Gastrocnemius medialis (tissue), 4 donors: ENCODE measurements at places on chromosomes 1 and 21. TPM values are rescaled to one million over a fixed set of nuclear protein-coding genes. Genes with fewer than 3 reads are reported as not detected.

The OR2AK2 gene
- not detected for total RNA-seq

The RGS4 gene
- total RNA-seq = not detected

The SCAMP3 gene
- 96.1 TPM for total RNA-seq

The EDN2 gene
- not detected for total RNA-seq

The SLC30A10 gene
- not detected for total RNA-seq

The PALMD gene
- 89.2 TPM for total RNA-seq

GRCh38 chr1:44714944-44715571 lies 15.9 kb downstream of the RNU5D-1 start:
- H3K27me3 ChIP-seq = no peaks in the 10 kb centered on the region
- H3K4me1 ChIP-seq = peaks cover 8% of the 10 kb centered on the region
- DNase-seq = peak; percentile 22
- H3K36me3 ChIP-seq = no peaks in the 10 kb centered on the region

- peak overlapping the region; percentile 97 for H3K27ac ChIP-seq
- no peaks in the 10 kb centered on the region for H3K36me3 ChIP-seq
- DNase-seq = no peak
These were observed 2.8 kb downstream of the ARHGEF2 start for GRCh38 chr1:155975375-155976061.

DNA sequence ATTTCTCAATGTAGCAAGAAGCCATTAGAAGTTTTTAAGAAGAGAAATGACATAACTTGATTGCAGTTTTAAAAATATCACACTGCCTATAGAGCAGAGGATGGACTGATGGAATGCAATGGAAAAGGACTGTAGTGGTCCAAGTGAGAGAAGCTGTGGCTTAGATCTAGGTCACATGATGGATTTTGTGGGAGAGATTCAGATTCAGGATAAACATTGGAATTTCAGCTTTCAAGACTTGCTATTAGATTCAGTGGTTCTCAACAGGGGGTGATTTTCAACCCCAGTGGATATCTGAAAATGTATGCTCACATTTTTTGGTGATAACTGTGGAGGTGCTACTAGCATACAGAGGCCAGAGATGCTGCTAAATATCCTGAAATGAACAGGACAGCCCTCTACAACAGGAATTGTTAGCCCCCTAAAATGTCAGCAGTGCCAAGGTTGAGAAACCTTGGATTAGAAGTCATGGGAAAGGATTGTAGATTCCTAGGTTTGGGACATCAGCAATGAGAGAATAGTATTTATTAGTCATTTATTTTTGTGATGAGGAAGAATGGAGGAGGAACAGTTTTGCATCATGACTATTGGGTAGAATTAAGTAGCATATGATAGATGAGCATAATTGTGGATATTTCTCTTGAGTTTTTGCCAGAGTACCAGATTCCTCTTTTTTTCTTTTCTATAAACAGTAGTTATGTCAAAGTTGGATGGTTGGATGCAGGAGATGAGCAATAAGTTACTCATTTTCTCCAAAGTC lies 30.1 kb upstream of the KCNK2 start:
- no peaks in the 10 kb centered on the region for H3K27me3 ChIP-seq
- H3K36me3 ChIP-seq = no peaks in the 10 kb centered on the region
- no peaks in the 10 kb centered on the region for H3K4me1 ChIP-seq

- no peak for DNase-seq
- H3K4me1 ChIP-seq = no peaks in the 10 kb centered on the region
- H3K36me3 ChIP-seq = no peaks in the 10 kb centered on the region
- H3K4me3 ChIP-seq = no peak overlapping the region
- no peak overlapping the region for H3K27ac ChIP-seq
These were observed 94.6 kb upstream of the CASZ1 start for GRCh38 chr1:10891091-10891490.

GRCh38 chr1:228059634-228060457 lies 22.7 kb upstream of the ARF1 start:
- no peak for DNase-seq
- H3K27ac ChIP-seq = no peak overlapping the region
- peaks cover 77% of the 10 kb centered on the region for H3K27me3 ChIP-seq
- H3K4me3 ChIP-seq = peak overlapping the region; percentile 8

DNA sequence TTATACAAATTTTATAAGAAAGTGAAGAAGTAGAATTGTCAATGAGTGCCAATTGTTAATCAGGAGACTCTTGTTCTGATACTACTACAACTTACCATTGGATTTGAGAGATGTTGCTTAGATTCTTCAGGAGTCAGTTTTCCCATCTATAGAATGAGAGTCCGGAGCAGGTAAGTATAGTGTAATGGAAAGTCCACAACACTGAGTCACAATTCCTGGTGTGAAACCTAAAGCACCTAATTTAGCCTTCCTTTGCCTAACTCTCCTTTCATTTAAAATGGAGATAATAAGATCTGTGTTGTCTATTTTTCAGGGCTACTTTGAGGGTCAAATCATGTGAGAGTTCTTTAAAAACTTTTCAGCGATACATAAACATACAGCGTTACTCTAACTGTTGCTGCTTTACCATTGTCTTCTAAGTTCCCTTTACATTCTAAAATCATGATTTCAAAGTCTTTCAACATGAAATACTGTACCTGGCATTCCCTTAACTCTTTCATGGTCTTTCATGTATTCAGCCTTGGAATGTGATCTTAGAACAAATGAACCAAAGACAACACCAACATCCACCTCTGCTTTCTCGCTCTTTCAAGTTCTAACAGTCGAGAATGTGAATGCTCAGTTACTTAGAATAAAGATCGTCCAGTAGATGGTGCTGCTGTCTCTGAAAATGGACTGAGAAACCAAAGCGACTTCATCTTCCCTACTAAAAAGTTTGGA lies 90.9 kb downstream of the SLC30A10 start:
- no peaks in the 10 kb centered on the region for H3K4me1 ChIP-seq
- H3K36me3 ChIP-seq = no peaks in the 10 kb centered on the region
- no peak for DNase-seq
- H3K27ac ChIP-seq = no peak overlapping the region
- H3K4me3 ChIP-seq = no peak overlapping the region
- H3K27me3 ChIP-seq = no peaks in the 10 kb centered on the region

DNA sequence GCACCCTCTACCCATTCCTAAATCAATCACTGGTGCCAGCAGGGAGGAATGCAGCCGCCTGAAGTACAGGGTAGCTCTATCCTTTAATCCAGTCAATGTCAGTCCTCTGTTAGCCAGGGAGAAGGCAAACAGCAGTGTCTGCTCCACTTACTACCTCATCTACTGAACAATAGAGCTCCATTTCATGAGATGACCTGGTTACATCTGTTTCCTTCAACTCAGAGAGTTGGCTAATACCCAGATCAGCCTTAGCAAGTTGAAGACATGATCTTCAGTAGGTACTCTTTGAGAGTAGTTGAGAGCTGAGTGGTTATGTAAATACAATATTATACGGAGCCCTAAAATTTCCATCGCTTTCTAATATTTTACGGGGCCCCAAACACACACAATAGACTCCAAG lies 46.1 kb upstream of the CD34 start:
- no peak for DNase-seq
- H3K4me3 ChIP-seq = no peak overlapping the region
- H3K27ac ChIP-seq = no peak overlapping the region
- no peaks in the 10 kb centered on the region for H3K27me3 ChIP-seq

GRCh38 chr1:37036667-37037053 lies 2.3 kb upstream of the GRIK3 start:
- no peaks in the 10 kb centered on the region for H3K36me3 ChIP-seq
- H3K27me3 ChIP-seq = peaks cover 88% of the 10 kb centered on the region

DNA sequence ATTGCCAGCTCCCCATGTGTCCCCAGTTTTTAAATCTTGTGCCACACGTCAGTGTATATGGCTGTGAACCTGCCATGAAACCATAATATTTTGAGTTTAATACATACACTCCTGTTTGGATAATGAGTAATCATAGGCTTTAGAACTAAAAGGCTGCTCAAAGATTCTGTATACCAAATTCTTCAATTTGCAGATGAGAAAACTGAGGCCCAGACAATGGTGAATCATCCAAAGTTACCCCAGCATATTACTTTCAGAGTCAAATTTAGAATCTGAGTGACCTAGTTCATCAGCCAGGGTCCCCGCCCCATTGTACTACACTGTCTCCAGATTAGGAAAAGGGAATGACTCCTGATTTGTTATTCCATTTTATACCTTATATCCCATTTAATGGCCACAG lies 224.6 kb downstream of the FGGY start:
- H3K36me3 ChIP-seq = no peaks in the 10 kb centered on the region
- no peak overlapping the region for H3K4me3 ChIP-seq
- peak overlapping the region; percentile 86 for H3K27ac ChIP-seq
- H3K27me3 ChIP-seq = no peaks in the 10 kb centered on the region
- peak; percentile 41 for DNase-seq
- peaks cover 44% of the 10 kb centered on the region for H3K4me1 ChIP-seq

GRCh38 chr1:23436520-23437354 lies 12.2 kb upstream of the TCEA3 start:
- peak overlapping the region; percentile 58 for H3K27ac ChIP-seq
- no peak overlapping the region for H3K4me3 ChIP-seq
- DNase-seq = no peak

GRCh38 chr1:218025454-218025853 lies 259.6 kb upstream of the RRP15 start:
- no peaks in the 10 kb centered on the region for H3K36me3 ChIP-seq
- no peaks in the 10 kb centered on the region for H3K4me1 ChIP-seq
- H3K4me3 ChIP-seq = no peak overlapping the region

DNA sequence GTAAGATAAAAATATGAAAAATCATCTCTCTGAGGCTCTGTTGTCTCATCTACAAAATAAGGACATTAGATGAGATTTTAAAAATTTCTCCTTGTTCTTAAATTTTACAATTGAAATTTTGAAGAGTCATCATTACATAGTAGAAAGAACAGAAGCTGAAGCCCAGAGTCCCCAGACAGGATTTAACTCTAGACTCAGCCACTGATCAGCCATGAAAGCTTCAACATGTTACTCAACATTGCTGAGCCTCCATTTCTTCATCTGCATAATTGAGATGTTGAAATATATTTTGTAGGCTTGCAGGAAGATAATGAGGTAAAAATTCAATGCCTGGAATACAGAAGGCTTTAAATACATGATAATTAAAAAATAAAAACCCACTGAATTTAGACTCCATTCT lies 633.3 kb downstream of the LMO4 start:
- H3K27me3 ChIP-seq = no peaks in the 10 kb centered on the region
- no peak for DNase-seq

DNA sequence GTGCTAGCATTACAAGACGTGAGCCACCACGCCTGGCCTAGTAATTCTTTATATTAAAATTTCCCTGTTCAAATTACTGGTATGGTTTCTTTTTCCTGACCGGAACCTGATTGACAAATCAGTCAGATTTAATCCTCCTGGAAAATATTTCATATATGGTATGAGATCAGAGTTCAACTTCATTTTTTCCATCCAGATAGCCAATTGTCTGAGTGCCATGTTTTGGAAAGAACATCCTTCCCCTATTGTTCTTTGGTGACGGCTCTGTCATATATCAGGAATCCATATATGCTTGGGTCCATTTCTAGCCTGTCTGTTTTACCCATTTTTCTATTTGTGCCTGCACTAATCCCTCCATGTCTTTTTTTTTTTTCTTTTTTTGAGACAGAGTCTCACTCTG lies 39.1 kb upstream of the KLF17 start:
- no peaks in the 10 kb centered on the region for H3K4me1 ChIP-seq
- no peak overlapping the region for H3K27ac ChIP-seq
- no peaks in the 10 kb centered on the region for H3K36me3 ChIP-seq
- no peak for DNase-seq
- H3K4me3 ChIP-seq = no peak overlapping the region

DNA sequence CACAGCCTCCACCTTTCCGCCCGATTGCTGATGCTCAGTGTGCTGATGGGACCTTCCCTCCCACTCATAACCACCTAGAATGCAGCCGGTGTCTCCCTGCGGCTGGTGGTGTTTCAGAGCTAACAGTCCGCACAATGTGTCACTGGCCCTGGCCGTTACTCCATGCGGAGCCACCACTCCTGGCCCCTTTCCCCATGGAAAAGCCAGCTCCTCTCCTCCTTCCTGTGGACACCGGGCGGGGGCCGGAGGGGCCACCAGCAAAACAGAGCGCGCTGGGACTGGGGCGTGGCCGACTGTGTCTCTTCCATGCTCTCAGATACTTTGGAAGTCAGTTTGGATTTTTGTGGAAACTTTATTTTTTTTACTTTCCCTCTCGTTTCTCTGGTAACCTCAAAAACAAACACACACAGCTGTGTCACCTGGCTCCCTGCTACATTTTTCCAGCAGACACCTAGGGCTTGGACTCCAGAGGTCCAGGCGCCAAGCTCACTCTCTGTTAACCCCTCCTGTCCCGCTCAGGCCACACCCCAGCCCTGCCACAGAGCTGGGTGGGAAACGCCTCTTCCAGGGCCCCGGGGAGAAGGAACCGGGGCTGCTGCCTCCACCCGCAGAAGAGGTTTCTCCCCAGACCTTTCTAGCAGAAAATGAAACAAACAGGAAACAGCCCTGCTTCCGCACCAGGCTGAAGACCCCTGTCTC lies 32.5 kb upstream of the COL6A2 start:
- no peak overlapping the region for H3K4me3 ChIP-seq
- no peaks in the 10 kb centered on the region for H3K36me3 ChIP-seq
- DNase-seq = no peak

GRCh38 chr1:42674682-42675081 lies 7.5 kb upstream of the YBX1 start:
- H3K27me3 ChIP-seq = no peaks in the 10 kb centered on the region
- H3K4me3 ChIP-seq = no peak overlapping the region
- H3K27ac ChIP-seq = no peak overlapping the region
- no peaks in the 10 kb centered on the region for H3K4me1 ChIP-seq
- no peaks in the 10 kb centered on the region for H3K36me3 ChIP-seq

GRCh38 chr21:15379776-15380175 lies 315.0 kb upstream of the NRIP1 start:
- H3K4me1 ChIP-seq = no peaks in the 10 kb centered on the region
- no peaks in the 10 kb centered on the region for H3K36me3 ChIP-seq
- H3K27me3 ChIP-seq = no peaks in the 10 kb centered on the region
- H3K4me3 ChIP-seq = no peak overlapping the region
- DNase-seq = no peak

DNA sequence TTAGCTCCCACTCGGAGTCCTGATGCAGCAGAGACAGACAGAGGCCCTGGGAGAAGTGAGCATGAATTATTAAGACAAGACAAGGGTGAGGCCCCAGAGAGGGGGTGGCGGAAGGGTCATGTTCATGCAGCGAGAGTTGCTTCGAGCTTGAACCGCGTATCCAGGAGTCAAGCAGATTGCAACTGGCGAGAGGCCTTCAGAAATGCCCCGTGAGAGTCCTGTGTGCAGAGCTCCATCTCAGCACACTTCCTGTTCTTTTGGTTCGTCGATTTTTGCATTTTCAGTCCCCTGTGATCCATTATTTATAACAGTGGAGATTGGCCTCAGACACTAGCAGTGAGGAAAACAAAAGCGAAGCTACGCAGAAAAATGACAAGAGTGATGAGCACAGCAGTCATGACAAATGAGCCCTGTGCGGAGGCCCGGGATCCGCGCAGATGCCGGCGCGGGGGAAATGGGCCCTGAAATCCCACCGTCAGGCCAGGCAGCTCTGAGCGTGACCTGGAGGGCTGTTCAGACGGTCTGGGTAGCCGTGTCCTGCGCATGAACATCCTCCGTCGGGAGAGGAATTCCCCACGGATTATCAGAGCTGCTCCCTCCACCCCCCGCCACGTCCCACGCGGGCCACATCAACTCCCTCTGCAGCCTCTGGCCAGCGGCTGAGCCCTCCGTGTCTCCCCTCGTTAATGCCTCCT lies 15.0 kb downstream of the PDE9A start:
- no peaks in the 10 kb centered on the region for H3K4me1 ChIP-seq
- no peak overlapping the region for H3K4me3 ChIP-seq
- no peaks in the 10 kb centered on the region for H3K36me3 ChIP-seq
- peak overlapping the region; percentile 39 for H3K27ac ChIP-seq

GRCh38 chr1:3811595-3811911 lies 15.3 kb upstream of the LRRC47 start:
- H3K27me3 ChIP-seq = no peaks in the 10 kb centered on the region
- peaks cover 29% of the 10 kb centered on the region for H3K36me3 ChIP-seq
- H3K4me3 ChIP-seq = no peak overlapping the region
- DNase-seq = no peak
- no peaks in the 10 kb centered on the region for H3K4me1 ChIP-seq
